ENCODE measurements at places on chromosomes 16 and 17.

- no peak for DNase-seq
These were observed 27.1 kb upstream of the VWA3A start for GRCh38 chr16:22065252-22065651.

GRCh38 chr16:63943566-63943965 lies 1178.3 kb downstream of the CDH11 start:
- no peak for DNase-seq

- DNase-seq = no peak
These were observed 43.2 kb downstream of the AXIN2 start for GRCh38 chr17:65518256-65518655.

GRCh38 chr16:72873853-72874252 lies 174.1 kb downstream of the ZFHX3 start:
- no peak for DNase-seq

- no peak for DNase-seq
These were observed 36.8 kb upstream of the DLX4 start for GRCh38 chr17:49932138-49932723.

All from stimulated activated CD8-positive, alpha-beta memory T cell treated with anti-CD3 and anti-CD28 coated beads, Interleukin-15, amount 100 ng/mL, for 48 hours (primary cell).